ENCODE measurements at places on chromosomes 11 and 22.
A peak's percentile ranks its signal among the peaks of the same experiment; 100 is the strongest.

DNA sequence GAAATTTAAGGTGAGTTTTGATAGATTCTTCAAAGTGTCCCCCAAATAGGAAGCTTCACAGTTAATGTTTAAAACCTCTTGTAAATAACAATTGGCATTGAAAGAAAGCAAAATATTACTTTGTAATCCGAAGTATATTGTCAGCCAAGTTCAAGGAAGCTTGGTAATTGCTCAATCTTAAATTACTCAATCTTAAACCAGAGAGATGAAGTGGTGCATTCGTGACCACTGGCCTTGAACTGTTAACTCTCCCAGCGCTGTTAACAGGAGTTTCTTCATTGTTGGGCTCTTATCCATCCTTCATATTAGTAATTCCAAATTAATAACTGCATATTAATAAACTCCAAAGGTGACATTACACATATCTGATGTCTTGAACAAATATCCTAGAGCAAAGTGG lies 20.6 kb upstream of the FDX1 start:
- DNase-seq, result no peak

- no peak for DNase-seq
Measured at GRCh38 chr22:44180706-44181032, at the start of gene PARVG. Gene PARVG (plus strand): TSS chr22:44180925. CDS start chr22:44183330, 2,405 bp downstream.

DNA sequence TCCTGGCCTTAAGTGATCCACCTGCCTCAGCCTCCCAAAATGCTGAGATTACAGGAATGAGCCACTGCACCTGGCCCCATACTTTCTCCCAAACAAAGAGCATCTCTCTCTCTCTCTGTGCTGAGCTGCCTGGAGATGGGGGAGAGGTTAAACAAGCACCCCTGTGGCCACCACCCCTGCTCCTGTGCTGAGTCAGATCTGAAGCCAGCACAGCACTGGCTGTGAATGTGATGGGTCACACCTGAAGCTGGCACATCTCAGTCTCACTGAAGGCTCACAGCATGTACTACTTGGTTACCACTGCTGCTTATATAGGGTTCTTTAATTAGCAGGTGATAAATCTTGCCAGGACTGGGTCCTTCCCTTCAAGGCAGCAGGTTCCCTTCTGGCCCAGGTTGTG lies 10.8 kb upstream of the WEE1 start:
- DNase-seq, result no peak

GRCh38 chr22:20384865-20385264 lies 9.1 kb upstream of the ZNF74 start:
- no peak for DNase-seq

DNA sequence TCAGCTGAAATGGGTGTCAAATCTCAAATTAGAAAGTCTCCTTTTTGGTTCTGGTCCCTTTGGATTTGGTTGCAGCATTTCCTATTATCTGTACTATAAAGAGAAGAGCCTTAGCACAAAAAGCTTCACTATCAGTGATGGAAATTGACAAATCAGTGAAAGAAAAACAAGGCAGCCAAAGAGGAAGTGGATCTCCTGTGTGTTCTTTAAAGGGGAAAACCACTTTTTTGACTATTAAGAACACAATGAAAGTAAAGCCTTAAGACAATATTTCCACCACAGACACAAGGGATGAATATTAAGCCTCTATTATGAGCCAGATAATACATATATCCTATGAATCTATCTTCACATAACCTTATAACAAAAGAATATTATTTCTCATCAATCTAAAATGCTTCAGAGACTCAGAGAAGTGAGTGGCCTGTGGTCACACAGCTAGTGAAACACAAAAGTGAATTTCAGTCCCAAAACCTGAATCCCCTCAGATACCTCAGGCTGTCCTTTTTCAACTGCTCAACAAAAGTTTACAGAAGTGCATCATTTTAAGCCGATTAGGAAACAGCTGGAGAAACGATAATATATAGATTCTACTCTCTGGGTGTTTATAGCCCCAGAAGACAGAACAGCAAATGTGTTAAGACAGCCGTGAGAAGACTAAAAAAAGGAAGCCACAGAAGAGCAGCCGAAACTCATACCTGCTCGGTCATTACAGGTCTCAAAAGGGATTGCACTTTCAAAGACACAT lies 24.4 kb upstream of the FSHB start:
- no peak for DNase-seq

GRCh38 chr11:119687373-119688046 lies 41.5 kb downstream of the NECTIN1 start:
- DNase-seq, result no peak

DNA sequence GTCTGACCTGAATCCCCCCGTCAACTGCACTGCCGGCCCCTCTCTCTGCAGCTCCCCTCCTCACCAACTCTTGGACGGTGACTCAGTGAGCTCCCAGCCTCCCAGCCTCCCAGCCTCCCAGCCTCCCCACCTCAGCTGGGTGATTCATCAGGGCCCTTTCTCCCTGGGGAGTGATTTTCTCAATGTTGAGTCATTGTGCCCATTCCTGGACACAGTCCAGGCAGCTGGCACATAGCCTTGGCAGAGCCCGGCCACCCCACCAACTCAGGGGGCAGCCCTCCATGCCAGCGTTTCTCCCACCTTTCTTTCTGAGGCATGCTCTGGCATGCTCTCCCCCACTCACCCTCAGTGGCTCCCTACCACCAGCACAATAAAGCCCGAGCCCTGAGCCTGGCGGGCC lies 30.7 kb downstream of the PDE2A start:
- no peak for DNase-seq

DNA sequence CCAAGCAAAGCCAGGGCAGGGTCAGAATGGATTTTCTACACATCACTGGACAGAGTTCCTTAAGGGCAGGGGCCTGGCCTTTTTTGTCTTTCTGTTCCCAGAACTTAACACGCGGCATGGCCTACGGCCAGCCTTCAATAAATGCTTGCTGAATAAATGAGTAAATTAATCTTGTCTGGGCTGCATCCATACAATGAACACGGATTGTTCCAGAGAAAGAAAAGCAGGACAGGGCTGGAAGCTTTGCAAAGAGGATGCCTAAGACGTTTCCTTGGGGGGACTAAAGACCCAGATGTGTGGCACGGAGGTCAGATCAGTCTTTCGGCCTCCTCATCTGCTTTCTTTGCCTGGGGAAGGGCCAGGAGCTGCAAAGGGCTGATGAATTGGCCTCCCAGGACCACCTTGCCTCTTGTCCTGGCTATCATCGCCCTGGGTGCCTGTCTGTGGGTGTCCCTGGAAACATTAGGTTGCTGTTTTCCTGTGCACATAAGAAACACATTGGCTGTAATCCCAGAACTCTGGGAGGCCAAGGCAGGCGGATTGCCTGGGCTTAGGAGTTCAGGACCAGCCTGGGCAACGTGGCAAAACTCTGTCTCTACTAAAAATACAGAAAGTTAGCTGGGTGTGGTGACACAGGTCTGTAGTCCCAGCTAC lies 20.8 kb upstream of the RFPL3 start:
- no peak for DNase-seq

DNA sequence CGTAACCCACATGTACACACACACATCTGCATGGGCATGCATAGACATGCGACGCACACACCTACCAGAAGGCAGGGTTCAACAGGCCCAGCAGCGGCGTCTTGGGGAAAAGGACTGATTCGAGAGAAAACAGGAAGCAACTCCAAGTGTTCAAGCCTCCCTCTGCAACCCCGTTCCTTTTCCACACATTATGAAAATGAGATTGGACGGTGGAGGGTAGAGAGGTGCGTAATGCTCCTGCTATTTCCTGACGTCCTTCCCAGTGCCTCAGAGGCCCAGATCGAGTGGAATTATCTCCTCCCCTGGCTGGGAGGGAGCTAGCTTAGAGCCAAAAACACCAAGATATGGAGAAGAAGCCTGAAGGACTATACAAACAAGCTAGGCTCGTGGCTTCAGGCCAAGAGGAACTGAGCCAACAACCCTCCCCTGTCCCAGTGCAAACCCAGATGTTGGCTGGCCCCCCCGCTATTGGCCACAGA lies 289.2 kb downstream of the MN1 start:
- DNase-seq, result no peak

DNA sequence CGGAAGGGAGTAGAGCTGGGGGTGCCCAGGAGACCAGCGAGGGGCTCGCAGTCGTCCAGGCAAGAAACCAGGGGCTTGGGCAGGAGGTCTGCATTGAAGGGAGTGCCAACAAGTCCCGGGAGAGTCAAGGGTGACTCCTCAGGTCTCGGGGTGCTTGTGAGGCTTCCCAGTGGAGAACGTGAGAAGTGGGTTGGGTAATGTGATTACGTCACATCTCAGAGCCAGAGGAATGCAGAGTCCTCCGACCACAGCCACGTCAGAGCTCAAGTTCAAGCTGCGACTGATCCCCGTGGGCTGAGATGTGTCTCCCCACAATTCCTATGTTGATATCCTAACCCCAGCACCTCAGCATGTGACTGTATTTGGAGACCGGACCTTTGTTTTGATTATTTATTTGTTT lies 89.7 kb upstream of the SHANK2 start:
- no peak for DNase-seq

- DNase-seq, result no peak
Measured at GRCh38 chr11:85845124-85845631, 10.0 kb upstream of the CCDC83 start.

DNA sequence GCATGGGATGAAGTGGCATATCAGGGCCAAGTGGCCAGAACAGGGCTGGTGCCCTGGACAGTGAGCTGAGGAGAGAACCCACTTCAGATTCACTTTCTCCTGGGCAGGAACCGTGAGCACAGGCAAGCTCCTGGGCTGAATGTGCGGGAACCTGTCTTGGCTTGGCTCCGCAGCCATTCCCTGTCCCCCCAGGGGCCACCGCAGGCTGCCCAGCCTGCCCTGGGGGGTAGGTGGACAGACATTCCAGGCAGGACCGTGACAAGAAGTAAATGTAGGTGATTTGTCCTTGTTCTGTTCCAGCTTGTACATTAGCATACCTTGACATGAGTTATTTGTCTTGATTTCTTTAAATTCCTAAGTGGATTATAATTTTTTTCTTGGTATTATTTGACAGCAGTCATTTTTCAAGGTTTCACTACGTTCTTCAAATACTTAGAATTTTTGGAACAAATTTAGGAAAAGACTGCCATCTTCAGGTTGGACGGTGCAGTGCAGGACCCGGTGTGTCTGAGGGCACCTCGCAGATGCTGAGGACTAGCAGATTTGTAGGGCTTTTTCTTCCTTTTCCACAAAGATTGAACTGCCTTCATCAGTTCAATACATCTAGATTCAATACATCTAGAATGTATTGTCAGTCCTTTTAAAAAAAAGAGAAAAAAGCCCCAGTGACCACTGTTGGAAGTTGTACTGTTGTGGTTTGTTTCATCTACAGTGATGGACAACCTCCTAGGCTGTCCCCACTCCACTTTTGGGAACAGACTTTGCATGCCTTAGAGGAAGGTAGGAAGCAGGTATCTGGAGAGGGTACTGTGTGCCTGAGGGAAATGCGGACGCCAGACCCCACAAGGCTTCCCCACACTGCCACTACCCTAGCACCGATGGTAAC lies 115.1 kb upstream of the RASSF10 start:
- peak; percentile 32 for DNase-seq

DNA sequence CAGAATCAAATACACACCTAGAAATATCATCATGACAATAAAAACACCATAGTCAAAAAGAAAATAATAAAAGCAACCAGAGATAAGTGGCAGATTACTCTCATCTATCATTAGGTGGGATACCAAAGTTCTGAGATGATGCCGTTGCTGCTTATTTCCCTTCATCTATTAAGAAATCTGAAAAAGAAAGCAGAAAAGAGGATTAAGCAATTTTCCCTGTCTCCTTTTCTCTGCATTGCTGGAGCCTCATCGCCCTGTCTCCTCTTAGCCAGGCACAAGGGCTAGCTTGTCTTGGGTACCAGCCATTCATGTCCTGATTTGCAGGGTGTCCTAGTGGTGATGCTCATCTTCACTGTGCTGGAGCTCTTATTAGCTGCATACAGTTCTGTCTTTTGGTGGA lies 3.9 kb upstream of the MS4A14 start:
- DNase-seq, result no peak

DNA sequence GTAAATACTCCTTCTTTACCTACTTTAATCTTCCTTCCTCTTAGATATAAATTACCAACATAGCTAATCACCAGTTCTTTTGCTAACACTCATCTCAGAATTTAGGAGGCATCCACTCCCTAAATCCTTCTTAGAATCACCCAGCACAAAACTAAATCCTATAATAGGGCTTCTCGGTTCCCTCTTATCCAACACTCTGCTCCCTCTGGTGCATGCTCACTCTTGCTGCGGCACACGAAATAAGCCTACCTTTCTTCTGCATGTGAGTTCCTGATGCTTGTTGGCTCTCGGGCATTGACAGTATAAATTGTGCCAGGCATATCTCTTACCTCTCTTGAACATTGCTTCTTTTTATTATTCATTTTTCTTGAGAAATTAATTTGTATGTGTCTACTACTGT lies 61.0 kb downstream of the OR5AK2 start:
- DNase-seq, result no peak

DNA sequence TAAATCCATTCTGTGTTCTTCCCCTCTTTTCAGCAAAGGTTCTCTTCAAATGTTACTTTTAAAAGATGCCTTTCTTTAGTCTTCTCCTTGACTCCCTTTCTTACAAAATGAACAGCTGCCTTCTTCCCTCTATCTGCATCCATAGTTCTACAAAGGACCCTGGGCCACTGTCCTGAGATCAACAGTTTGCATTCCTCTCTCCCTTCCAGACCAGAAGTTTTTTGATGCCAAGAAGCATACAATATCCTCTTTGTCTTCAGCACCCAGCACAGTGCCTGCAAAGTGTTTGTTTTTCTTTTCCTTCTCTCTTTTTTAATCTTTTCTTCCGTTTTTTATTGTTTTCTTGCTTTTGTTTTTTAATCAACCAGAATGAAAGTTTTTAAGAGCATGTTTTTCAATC lies 183.5 kb upstream of the SNX19 start:
- DNase-seq, result no peak

GRCh38 chr11:102983486-102983885 lies 28.0 kb upstream of the MMP13 start:
- no peak for DNase-seq

DNA sequence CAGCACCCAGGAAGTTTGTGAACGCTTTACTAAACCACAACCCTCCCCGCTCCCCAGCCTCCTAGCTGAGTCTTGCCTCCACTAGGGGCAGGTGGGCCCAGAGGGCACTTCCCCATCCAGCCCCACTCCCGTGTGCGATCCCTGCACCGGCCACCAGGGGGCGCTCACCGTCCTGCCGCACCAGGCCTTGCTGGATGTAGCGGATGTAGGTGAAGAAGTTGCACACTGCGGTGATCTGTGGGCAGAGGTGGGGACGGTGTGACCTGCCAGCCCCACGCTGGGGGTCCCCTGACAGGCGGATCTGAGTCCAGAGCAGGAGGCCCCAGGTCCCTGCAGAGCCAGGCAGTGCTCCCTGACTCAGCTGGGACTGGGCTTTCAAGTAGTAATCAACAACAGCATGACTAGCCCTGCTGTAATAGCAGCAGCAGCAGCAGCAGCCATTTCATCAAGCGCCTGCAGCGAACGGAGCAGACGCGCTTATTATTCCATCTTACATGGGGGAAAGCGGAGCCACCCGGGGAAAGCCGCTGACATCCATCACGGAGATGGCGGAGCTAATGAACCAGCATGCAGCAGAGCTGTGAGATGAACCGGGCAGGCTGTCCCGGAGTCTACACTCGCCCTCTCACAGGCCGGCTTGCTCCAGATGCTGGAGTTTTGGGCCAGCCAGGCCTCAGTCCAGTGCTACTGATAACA lies 7.9 kb upstream of the FADS3 start:
- peak; percentile 86 for DNase-seq

All from stimulated activated CD4-positive, alpha-beta T cell treated with anti-CD3 and anti-CD28 coated beads, TNF-alpha, amount 100 ng/mL, for 48 hours (primary cell).